ENCODE measurements at places on chromosomes 12 and 14.

DNA sequence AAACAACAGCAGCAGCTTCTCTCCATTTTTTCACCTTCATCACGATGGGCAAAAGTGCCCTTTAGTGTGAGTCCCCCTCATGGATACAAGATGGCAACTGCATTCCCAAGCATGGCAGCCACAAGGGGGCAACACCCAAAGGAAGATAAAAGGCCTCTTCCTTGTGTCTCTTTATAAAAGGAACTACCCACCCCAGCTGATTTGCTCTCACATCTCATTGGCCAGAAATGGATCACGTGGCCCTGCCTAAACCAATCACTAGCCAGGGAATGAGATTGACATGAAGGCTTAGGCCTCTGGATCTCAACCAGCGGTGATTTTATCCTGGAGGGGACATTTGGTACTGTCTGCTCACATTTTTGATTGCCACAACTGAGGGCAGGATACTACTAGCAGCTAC lies 21.9 kb upstream of the IFT81 start:
- no peak for DNase-seq

- no peak for DNase-seq
These were observed 151.1 kb downstream of the PPM1H start for GRCh38 chr12:62783881-62784280.

DNA sequence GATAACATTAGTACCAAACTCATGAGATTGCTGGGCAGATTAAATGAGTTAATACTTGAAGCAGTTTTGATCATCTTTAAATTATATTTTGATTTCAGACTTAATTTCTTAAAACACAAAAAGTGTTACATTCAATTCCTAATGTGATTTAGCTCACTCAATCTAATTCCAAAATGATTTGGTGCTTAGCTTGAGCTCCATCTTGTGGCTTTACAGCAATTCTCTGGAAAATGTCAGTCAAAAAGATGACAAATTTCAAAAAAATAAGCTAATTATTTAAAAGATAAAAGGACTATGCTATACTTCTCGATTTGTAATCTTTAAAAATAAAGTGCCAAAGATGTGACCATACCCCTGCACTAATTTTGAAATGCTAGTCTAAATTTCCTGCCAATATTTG lies 10.1 kb downstream of the LLPH start:
- no peak for DNase-seq

GRCh38 chr14:34262127-34262910 lies 199.7 kb downstream of the SPTSSA start:
- DNase-seq = no peak

GRCh38 chr12:89333564-89334252 lies 18.6 kb downstream of the DUSP6 start:
- DNase-seq = no peak

- DNase-seq = no peak
These were observed 75.2 kb upstream of the PLEKHG3 start for GRCh38 chr14:64628940-64629408.

DNA sequence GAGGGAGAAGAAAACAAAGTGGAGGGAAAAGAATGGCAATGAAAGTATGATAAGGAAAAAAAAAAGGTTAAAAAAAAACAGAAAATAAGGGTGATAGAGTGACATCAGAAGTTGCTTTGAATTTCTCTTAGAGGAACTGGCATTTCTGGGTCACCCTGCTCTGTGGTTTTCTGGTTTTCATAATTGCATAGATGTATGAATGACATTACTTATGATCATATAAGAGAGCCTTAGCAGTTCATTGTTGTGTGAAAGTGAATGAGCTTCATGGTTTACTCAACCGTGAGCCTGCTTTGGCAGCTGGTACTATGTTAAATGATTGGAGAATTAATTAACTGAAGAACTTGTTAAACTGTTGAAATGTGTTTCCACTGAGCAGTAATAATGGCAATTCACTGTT lies 336.4 kb upstream of the FBXO33 start:
- DNase-seq = no peak

- DNase-seq = no peak
These were observed 1399.1 kb downstream of the LRFN5 start for GRCh38 chr14:43005807-43006206.

- no peak for DNase-seq
These were observed 187.8 kb upstream of the KRR1 start for GRCh38 chr12:75699251-75699650.

DNA sequence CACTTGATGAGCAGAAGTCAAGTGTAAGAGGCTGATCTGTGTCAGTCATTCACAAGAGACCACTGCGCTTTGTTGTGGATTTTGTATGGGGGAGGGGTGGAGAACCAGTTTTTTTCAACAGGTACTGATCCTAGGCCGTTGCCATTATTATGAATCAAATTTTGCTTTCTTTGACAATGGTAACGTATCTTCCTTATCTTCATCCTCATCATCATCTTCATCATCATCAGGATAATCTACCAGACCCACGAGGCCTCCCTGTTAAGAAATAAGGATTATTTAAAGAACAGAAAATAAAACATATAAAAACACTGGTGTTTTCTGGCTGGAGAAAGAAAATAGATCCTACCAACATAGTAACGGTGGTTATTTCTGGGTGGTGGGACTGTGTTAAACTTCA lies 41.0 kb upstream of the CCDC88C start:
- DNase-seq = no peak

DNA sequence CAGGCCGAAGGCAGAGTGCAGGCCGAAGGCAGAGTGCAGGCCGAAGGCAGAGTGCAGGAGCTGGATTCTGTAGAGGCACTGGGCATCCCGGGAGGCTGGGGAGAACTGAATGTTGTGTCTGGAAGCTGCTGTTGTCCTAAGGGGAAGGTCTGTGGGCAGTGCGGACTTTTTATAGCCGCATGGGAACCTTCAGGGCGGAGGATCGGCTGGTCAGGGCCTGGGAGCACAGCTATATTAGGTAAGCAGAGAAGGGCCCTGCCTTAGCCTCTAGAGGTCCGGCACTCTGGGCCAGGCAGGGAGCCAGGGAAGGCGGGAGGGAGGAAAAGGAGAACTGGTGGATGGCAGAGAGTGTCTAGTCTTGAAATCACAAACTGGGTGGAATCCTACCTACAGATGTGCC lies 14.2 kb downstream of the CABP1 start:
- DNase-seq = no peak

DNA sequence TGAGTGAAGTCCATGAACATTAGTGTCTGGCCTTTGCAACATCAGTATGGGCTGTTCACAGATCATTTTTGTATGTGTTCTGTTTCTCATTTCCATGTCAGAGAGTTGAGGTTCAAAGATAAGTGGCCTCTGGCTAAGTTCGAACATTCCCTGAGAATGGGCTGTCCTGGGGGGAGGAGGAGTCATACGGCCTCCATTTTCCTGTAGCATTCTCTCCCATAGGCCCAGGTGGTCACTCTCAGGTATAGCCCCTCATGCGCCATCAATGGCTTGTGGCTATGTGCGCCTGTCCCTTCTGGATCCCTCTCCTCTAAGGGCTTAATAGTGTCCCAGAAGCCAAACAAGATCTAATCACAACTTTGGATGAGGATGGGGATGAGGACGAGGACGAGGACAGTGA lies 165.0 kb downstream of the PAX9 start:
- no peak for DNase-seq

DNA sequence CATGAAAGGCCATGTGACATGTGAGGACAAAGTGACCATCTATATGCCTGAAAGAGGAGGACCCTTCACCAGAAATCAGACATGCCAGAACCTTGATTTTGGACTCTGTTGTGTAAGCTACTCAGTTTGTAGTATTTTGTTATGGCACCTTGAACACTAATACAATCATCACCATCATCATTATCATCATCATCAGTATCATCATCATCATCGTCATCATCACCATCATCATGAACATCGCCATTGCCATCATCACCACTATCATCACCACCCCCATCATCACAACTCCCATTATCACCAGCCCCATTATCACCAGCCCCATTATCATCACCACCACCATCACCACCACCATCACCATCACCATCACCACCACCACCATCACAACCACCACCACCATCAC lies 15.9 kb downstream of the ISCU start:
- DNase-seq = no peak

Measured in activated T-cell treated with anti-CD3 and anti-CD28 coated beads for 1 hour (primary cell).